Fibroblast of skin of left quadriceps (primary cell): ENCODE measurements at places on chromosomes 2 and 18.

DNA sequence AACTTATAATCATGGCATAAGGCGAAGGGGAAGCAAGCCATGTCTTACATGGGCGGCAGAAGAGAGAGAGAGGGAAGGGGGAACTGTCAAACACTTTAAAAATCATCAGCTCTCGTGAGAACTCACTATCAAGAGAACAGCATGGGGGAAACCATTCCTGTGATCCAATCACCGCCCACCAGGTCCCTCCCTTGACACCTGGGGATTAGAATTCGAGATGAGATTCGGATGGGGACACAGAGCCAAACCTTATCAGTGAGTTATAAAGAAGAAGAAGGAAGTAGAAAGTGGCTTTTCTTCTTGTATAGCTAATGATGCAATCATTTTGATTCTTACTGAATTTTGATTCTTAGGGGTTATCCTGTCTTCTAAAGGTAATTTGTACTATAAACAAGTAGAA lies 51.4 kb downstream of the SMCHD1 start:
- no peak for DNase-seq

GRCh38 chr2:120617055-120617454 lies 118.6 kb upstream of the GLI2 start:
- no peak for DNase-seq

- DNase-seq = no peak
Observed at GRCh38 chr18:69840445-69840844, 107.2 kb downstream of the CD226 start.

DNA sequence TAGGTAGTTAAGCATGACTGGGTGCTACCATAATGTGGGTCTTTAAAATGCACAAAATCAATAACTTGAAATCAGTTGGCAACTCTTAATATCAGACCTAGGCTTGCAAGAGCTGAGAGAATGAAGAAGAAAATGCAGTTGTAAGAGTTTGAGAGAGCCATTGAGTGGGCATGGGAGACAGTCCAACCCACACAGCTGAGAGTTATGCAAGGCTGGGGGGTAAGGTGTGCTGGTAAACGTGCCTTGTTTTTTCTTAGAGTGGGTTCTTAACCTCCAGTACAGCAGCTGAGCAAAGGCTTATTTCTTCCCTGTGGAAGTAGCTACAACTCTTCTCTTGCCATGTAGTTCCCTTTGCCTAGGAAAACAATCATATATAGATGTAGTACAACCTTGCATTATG lies 20.2 kb upstream of the CCDC178 start:
- no peak for DNase-seq

- DNase-seq = no peak
Observed at GRCh38 chr2:111171337-111171930, 50.7 kb downstream of the BCL2L11 start.

GRCh38 chr2:240402566-240403272 lies 32.7 kb upstream of the GPC1 start:
- no peak for DNase-seq

DNA sequence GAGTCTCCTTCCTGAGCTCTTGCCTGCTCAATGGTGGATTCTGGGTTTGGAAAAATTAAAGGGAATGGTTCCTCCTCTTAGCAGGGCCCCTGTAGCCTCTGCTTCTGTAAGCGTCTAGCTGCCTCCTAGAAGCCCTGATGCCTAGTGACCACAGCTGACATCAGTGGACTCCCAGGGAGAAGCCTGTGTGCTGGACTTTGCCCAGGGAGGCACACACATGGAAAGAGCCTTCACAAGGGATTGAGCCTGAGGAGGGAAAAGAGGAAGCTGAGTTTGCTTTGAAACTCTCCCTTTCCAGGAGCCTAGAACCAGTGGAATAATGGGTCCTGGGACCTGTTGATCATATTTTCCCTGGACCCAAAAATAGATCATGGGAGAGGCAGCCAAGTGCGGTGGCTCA lies 1.4 kb upstream of the CFAP65 start:
- DNase-seq = no peak

DNA sequence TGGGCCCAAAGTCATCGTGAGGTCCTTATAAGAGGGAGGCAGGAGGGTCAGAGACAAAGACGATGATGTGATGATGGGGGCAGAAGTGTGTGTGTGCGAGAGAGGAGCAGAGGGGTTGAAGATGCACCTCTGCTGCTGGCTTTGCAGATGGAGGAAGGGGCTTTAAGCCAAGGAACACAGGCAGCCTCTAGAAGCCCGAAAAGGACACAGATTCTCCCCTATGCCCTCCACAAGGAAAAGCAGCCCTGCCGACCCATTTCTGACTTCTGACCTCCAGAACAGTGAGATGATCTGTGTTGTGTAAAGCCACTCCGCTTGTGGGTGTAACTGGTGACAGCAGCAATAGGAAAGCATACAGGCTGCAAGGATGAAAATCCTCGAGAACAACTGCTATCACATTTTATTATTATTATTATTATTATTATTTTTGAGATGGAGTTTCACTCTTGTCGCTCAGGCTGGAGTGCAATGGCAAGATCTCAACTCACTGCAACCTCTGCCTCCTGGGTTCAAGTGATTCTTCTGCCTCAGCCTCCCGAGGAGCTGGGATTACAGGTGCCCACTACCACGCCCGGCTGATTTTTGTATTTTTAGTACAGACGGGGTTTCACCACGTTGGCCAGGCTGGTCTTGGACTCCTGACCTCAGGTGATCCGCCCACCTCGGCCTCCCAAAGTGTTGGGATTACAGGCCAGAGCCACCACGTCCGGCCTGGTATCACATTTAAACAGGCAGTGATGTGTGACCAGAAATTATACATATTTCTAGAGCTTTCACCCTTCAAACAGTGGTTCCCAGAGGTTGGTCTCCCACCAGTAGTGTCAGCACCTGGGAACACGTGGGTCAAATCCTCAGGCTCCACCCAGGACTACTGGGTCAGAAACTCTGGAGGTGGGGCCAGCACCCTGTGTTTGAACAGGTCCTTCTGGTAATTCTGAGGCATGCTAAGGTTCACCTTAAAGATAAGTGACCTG lies 170.5 kb downstream of the TGIF1 start:
- no peak for DNase-seq

DNA sequence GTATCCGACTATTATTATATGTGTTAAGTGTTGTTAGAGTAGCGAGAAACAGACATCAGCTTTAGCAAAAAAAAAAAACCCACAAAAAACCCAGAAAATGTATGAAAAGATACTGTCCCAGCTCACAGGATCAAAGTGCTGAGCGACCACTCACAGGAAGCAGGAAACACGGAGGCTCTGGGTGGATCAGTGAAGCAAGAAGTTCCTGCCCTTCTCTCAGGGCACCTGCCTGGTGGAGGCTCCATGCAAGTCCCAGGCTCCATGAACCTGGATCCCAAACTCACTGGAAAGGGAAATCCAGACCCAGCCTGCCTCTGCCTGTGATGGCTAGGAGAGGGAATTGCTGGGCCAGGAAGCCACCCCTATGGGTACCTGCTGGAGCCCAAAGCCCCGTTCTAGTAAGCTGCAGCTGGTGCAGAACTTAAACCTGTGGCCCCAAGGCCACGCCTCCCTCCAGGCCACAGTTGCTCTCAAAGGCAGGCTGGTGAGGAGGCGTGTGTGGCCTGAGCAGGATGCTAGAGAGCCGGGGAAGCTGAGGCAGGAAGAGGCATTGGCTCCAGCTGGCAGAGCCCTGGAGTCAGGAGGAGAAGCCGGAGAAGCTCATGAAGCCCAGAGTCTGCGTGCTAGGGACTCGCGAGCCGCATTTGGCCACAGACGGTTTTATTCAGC lies 63.5 kb upstream of the TAF1B start:
- no peak for DNase-seq

- DNase-seq = no peak
Observed at GRCh38 chr2:220393711-220394110, 766.3 kb downstream of the SLC4A3 start.

DNA sequence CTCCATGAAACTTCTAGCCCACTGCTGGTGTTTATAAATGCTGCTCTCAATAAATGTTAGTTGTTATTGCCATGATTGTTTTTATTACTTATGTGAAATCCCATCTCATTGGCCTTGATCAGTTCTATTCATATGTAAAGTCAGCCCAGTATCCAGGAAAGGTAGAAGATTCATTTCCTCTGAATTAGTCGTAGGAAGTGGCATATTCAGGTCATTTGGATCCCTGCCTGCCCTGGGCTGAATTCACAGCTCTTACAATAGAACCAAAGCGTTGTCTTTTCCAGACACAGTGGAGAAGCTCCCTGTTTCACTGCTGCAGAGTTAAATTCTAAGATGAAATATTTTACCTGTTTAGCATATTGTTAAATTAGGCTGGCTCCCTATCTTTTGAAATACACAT lies 70.3 kb downstream of the MAIP1 start:
- no peak for DNase-seq

DNA sequence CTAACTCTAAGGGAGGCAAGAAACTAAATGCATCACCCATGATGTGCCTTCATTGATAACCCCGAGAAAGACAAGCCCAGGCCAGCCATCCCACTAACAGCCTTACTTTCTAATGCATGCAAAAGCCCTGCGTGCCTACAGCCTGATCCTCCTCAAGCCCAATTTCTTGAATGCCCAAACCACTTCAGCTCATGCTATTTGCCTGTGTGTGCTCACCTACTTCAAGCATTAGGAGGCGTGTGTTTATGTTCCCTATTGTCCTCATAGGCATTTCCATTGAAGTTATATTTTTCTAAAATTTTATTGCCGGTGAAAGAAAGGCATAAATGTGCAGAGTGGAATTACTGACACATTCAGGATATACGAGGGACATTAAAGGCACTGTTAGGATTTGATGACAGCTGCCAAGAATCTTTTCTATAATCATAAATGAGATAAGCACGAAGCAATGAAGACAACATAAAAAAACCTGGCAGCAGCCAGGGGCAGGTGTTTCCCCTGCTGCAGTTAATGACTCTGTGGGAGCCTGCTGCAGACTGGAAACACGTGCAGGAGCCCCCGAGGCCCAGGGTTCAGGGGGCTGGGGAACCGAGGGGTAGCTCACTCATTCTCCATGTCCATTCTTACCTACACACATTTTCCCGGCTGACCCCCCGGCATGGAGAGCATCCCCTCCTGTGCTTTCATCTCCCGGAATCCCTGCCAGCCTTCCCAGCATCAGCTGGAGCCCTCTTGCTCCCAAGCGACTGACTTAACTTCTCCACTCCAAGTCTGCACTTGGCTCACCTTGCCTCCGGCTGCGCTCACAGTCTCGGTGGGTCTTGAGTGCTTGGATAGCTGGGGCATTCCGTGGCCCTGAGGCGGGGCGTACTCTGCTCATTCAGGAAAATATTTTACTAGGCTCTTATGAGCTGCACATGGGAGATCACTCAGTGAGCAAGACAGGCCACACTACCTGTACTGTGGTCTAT lies 292.3 kb upstream of the SIX2 start:
- no peak for DNase-seq

- no peak for DNase-seq
Observed at GRCh38 chr2:211129798-211130197, 573.4 kb downstream of the CPS1 start.

DNA sequence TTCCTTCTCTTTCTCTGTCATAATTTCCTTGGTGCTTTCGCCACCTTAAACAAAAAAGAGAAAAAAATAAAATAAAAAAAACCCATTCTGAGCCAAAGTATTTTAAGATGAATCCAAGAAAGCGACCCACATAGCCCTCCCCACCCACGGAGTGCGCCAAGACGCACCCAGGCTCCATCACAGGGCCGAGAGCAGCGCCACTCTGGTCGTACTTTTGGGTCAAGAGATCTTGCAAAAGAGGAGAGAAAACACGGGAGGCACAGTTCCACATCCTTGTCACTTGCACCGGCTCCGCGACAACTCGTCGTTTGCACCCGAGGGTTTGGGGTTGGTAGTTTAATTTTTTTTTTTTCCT lies 1.8 kb upstream of the SP9 start:
- no peak for DNase-seq

GRCh38 chr2:165958313-165958960 lies 4.9 kb upstream of the TTC21B start:
- DNase-seq = no peak

DNA sequence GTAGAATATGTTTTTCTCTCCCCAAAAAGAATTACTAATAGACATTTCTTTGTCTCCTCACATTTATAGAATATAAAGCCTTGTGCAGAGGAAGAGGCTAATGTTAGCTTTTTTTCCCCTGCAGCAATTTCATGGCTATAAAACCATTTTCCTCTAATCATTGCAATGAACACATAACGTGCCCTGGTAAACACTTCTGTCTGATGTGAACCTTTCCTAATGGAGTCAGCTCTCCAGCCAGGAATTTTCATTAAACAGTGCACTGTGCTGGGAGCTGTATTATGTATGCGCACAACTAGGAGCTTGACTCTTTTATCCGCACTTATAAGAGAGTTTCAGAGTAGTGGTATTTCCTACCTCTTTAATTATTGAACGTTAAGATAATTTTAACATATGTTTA lies 63.9 kb upstream of the SPATS2L start:
- no peak for DNase-seq

GRCh38 chr2:776487-776886 lies 99.3 kb upstream of the TMEM18 start:
- DNase-seq = no peak

DNA sequence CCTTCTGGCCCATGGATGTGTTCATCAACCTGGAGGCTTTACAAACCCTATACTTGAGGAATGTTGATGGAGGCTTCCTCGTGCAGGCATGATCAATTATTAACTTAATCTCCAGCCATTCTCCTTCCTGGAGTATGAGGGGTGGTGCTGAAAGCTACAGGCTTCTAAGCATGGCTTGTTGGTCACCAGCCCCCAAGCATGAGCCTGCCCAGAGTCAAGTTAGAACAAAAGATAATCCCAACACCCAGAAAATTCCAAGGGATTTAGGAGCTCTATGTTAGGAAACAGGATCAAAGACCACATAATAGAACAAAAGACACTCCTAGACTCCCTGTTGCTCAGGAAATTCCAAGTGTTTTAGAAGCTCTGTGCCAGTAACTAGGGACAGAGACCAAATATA lies 63.1 kb downstream of the FAM171B start:
- DNase-seq = no peak

DNA sequence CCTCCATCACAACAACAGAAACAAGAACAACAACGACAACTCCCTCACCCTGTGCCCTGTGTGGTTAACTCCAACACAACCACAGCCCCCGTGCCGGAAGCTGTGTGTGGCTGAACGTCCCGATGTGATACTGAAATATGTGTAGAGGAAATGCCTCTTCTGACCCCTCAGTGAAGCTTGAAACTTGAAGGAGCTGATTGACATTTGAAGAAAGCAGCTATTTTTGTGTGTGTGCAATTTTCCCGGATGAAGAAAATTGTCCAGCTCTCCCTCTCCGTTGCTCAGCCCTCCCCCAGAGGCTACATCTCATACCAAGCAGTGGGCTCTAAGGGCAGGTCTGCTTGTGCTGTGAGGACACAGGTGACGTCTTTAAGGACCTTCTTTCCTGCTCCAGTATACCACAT lies 173.8 kb downstream of the ICOS start:
- no peak for DNase-seq

- DNase-seq = no peak
Observed at GRCh38 chr18:31046916-31047315, 4.4 kb upstream of the DSC3 start.
